ENCODE measurements at places on chromosomes 3 and 15. TPM values are rescaled to one million over a fixed set of nuclear protein-coding genes. Genes with fewer than 3 reads are reported as not detected.

NRG4 gene
- 3.9 TPM for polyA plus RNA-seq

TUSC7 gene
- polyA plus RNA-seq: not detected

DNA sequence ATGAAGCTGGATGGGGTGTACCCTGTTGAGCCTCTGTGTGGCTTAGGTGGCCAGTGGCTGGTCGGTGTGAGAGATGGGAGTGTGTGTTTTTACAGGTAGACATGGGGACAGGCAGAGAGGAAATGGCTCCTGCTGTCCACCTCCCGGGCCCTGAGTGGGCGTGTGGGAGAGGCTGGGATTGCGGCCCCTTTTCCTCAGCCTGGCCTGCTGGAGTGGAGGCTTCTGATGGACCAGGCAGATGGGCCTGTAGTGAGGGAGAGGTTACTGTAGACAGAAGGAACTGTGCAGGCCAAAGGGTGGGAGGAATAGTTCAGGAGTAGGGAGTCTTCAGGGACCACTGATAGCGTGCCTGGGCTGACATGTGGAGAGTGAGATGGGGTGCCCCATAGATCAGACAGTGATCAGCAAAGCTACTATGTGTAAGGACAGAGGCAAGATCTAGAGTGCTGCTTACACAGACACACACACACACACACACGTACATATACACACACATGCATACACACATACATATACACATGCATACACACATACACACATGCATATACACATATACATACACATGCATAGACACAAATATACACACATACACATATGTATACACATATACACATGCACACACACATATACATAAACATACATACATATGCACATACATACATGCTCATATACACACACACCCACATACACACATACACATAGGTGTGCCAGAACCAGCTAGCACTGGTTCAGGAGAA, 26.4 kb downstream of the ACAA1 start:
- no peaks in the 10 kb centered on the region for H3K4me1 ChIP-seq
- peaks cover 3% of the 10 kb centered on the region for H3K27me3 ChIP-seq
- DNase-seq: peak; percentile 40
- no peak overlapping the region for H3K4me3 ChIP-seq
- H3K27ac ChIP-seq: no peak overlapping the region

- H3K4me3 ChIP-seq: no peak overlapping the region
- no peaks in the 10 kb centered on the region for H3K36me3 ChIP-seq
- no peaks in the 10 kb centered on the region for H3K4me1 ChIP-seq
- H3K27me3 ChIP-seq: no peaks in the 10 kb centered on the region
- DNase-seq: no peak
- no peak overlapping the region for H3K27ac ChIP-seq
Observed at GRCh38 chr15:51038162-51038973, 56.3 kb downstream of the TNFAIP8L3 start.

GRCh38 chr15:76197703-76198455, 113.4 kb downstream of the ETFA start:
- DNase-seq: peak; percentile 56
- peaks cover under 1% of the 10 kb centered on the region for H3K27me3 ChIP-seq
- H3K4me1 ChIP-seq: peaks cover 42% of the 10 kb centered on the region
- H3K36me3 ChIP-seq: no peaks in the 10 kb centered on the region

Data from sigmoid colon (tissue), 7 donors.